ENCODE measurements at places on chromosomes 2 and 18. TPM values are rescaled to one million over a fixed set of nuclear protein-coding genes. Genes with fewer than 3 reads are reported as not detected.

The UGT1A4 gene
- total RNA-seq = not detected

The FBXO36 gene
- total RNA-seq = 1.4 TPM

The TMEM247 gene
- not detected for total RNA-seq

The COMMD1 gene
- total RNA-seq = 43.2 TPM

The PROC gene
- 4.6 TPM for total RNA-seq

The LRP1B gene
- total RNA-seq = not detected

The NLRC4 gene
- 0.08 TPM for total RNA-seq

The AQP12A gene
- not detected for total RNA-seq

Data from A549 treated with GW870086 at 1 μM for 4 hours (cell line).